ENCODE measurements at places on chromosomes 12 and 14.

GRCh38 chr14:36817071-36817930, 155.6 kb downstream of the PAX9 start:
- no peak for DNase-seq

- no peak for DNase-seq
Observed at GRCh38 chr12:12977231-12977630, 22.8 kb downstream of the HEBP1 start.

GRCh38 chr12:101670007-101670671, 27.3 kb upstream of the CHPT1 start:
- no peak for DNase-seq

DNA sequence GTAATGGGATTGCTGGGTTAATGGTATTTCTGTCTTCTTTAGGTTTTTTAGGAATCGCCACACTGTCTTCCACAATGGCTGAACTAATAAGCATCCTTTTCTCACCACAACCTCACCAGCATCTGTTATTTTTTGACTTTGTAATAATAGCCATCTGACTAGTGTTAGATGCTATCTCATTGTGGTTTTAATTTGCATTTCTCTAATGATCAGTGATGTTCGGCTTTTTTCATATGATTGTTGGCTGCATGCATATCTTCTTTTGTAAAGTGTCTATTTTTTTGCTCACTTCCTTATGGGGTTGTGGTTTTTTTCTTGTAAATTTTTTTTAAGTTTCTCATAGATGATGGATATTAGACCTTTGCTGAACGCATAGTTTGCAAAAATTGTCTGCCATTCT, 377.9 kb downstream of the GALC start:
- DNase-seq: no peak

GRCh38 chr12:69130064-69130463, 109.3 kb upstream of the CPSF6 start:
- no peak for DNase-seq

DNA sequence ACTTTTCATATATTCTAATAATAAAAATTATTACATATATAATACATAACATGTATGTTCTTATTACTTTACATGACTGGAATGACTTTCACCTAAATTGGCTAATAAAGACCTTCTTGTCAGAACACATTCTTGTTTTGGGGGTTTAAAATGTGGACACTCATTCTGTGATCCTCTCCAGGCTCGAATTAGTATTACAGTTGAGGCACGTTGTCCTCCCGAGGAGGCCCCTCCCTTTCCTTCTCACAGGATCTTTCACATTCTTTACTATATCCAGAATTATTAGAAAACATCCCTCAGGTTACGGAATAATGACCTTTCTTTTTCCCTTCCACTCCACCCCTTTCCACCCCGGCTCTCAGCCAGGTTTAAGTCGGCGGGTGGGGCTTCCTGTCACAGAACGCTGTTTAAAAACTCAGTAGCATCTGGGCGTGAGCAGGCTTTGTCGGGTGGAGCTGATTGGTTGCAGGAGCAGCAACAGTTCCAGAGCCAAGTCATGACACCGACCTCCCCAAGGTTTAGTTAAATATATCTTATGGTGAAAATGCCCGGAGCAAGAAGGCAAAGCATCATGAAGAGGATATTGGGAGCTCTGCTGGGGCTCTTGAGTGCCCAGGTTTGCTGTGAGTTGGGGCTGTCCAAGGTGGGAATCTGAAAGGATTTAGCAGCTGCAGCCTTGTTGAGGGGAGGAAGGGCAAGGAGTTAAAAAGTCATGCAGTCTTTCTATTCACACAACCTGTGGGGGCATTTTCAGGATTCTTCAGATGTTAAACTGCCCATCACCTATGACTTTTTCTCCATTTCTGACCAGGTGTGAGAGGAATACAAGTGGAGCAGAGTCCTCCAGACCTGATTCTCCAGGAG, 396.7 kb upstream of the OR4E1 start:
- DNase-seq: no peak

DNA sequence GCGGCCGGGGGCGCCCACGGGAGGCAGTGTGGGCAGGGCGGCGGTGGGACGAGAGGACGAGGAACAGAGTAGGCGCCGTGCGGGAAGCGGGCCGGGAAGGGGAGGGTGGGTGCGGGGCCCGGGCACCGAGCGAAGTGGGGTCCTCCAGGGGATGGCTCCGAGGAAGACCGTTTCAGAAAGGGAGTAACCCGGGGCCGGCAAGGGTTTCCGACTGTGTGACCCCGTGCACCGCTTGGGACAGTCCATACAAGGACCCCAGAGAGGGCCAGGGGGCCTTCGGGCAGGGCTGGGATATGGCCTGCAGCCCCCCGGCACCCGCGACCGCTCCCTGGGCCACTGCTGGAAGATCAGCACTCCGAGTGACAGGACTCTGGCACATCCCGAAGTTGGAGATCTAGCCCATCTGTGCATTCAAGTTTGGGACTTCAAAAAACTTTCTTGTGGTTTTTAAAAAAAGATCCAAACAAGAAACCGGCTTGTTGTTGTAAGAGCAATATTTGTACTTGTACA, 448 bp downstream of the TSPAN9 start:
- DNase-seq: no peak

DNA sequence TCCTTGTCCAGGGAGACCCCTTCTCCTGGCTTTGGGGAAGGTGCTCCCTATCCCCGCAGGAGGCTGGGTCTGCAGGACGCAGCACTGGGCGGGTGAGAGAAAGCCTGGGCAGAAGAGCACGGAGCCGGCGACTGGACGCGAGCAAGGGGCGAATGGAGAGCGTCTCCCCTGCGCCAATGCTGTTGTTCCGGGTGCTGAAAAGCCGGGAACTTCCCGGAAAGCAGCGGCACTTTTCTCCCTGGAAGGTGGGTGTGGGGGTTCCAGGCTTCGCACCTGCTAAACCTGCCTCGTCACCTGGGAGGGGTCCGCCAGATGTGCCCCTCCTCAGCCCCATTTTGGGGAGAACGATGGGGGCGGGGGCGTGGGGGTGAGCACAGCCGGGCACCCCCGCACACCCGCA, 417.1 kb upstream of the TMTC1 start:
- DNase-seq: no peak

DNA sequence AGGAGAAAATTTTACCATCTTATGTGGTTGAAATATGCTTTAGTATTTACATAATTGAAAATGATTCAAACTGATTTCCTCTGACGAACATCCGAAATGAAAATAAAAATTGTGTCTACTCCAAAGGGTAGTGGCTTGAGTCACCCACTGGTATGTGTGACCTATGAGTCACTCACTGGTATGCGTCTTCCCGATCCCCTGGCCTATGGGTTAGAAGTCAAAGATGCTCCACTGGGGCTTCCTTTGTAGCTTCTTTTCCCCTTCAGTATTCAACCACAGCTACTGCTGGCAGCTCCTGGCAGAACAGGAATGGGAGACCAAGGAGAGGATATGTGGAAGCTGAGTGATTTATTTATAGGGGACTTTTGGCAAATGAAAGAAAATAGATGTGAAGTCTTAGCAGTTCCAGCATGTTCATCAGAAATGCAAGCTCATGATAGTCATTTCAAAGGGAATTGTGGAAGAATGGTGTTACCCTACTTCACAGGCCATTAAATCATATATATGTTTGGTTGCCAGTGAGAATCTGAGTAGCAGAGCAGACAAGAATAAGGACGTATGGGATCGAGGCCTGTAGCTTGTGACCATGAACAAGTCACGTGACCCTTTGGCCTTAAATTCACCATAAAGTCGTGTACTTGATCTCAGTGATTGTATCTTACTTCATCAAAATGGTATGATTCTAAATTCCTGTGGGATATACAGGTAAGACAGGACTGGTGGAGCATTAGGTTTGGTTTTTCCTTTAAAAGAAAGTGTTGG, 108.3 kb downstream of the CRADD start:
- DNase-seq: no peak

GRCh38 chr12:42908712-42909111, 319.2 kb upstream of the PRICKLE1 start:
- DNase-seq: no peak

DNA sequence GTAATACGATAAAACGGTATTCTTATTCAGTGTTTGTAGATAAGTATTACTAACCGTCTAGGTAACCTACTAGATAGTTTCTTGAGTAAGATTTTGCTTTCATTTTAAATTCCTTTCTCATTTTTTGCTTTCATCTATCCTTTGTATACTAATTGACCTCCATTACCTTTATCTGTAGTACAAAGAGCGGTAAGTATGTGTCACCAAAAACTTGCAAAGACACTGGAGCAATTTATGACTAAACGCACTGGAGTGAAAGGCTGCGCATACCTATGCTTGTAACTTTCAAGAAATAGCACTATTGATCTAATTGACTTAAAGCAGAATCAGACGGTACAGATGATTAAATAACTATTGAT, 1.7 kb downstream of the ARHGAP5 start:
- no peak for DNase-seq

DNA sequence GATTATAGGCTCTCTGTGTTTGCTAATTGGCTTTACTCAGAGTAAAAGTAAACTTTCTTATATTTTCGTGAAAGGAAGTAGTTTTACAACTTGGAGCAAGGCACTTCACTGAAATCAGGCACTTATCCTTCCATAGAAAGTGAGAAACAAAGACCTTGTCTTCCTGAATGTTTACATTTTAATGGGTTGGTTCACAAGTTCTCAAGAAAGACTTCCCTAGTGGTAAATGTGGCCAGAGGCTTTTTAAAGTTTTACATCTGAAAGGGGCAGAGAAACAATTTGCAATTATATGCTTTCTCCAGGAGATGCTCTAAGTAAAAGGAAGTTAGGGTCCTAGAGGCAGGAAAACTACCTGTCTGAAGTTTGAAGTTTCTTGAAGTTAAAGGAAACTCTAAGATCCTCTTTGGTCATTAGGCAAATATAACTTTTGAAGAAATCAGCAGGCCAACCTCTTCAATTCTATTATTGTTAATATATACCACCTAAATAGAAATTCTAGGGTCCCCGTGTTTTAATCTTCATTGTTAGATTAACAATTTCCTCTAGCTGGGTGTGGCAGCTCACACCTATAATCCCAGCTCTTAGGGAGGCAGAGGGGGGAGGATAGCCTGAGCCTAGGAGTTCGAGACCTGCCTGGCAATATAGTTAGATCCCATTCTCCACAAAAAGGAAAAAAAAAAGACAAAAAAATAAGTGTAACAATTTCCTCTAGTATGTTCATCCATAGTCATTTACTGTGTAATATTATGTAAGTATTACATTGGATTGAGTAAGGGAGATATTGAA, 644.9 kb upstream of the FOXG1 start:
- no peak for DNase-seq

DNA sequence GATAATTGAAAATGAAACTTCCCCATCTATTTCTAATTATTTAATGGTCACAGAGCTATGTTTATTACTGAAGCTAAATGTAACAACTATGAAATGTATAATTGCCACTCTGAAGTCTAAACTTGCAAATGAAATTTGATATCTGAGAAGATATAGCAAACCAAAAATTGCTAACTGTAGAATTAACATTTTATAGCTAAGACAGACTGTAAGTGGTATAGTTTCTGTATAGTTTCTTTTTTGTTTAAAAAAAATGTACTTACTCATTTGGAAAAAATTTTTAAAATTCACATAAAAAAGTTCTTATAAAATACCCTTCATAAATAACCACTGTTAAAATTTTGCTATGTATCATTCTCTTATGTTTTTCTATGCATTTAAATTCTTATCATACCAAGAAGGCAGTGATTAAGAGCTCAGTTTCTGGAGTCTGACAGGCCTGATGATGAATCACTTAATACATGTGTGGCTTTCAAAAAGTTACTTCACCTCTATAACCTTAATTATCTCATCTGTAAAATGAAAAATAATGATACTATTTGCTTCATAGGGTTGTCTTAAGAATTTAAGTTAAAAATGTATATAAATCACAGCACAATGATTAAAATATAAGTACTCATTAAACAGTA, 214.7 kb upstream of the GARIN2 start:
- DNase-seq: no peak

GRCh38 chr12:131929581-131930456, 743 bp downstream of the PUS1 start:
- no peak for DNase-seq

DNA sequence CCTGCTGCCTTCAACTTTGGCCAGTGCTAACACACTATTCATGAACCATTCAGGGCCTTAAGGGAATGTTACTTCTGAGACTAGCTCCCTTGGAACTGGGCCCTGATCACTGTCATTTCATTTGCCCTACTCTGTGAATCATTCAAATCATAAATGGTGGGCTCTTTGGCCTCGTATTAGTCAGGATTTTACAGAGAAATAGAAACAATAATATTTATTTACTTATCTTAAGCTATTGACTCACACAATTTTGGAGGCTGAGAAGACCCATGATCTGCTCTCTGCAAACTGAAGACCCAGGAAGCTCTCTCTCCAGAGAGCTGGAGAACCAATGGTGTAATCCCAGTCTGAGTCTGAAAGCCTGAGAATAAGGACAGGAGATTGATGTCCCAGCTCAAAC, 398.5 kb downstream of the LRIG3 start:
- no peak for DNase-seq

DNA sequence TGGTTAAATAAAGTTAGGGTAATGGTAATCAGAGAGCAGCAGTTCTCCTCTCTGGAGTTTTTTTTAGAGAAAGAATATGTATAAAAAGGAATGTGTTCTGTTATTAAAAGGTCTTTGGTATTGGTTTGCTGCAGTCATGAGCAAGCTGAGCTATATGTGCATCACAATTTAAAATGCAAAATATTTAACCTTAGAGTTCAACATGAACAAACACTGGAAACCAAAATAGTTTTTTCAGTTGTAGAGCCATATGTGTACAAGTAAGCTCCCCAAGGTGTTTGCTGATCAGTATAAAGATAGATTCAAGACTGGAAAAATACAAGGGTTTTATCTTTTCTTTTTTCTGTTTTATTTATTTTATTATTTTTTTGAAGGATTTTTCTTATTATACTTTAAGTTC, 245.0 kb downstream of the NUBPL start:
- no peak for DNase-seq

DNA sequence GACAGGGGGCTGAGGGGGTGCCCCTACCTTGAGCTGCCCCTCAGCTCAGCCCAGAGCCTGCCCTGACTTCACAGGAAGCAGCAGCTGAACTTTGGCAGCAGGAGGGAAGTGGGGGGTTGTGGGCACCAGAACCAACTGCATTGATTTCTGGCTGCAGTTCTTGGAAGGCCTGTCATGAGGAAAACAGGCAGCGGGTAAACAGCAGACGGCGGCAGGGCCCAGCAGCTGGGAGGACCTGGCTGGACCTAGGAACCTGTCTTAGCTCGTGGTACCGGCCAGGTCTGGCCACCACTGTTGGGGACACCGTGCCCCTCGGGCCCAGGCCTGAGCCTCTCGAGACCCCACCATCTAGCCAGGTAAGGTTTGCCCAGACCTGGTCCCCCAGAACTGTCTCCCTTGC, 154.2 kb upstream of the MYL2 start:
- DNase-seq: no peak

Measured in suprapubic skin (tissue), 4 donors.